ENCODE measurements at places on chromosomes 5 and 9.
A peak's percentile ranks its signal among the peaks of the same experiment; 100 is the strongest.

GRCh38 chr5:6525910-6526309 is 77.3 kb downstream of the UBE2QL1 start:
- DNase-seq = peak; percentile 45

DNA sequence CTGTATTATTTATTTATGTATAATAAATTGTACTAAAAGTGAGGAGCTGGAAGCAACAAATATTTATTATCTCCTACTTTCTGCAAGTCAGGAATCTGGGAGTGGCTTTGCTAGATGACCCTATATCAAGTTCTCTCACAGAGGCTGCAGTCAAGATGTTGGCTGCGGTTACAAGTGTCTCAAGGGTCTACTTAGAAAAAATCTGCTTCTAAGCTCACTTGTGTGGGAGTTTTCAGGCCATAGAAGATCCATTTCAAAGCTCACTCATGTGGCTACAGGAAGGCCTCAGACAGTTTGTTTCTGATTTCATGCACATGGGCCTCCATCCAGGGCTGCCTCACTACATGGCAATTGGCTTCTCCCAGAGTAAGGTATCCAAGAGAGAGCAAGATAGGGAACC is 551.1 kb downstream of the CAAP1 start:
- no peak for DNase-seq

DNA sequence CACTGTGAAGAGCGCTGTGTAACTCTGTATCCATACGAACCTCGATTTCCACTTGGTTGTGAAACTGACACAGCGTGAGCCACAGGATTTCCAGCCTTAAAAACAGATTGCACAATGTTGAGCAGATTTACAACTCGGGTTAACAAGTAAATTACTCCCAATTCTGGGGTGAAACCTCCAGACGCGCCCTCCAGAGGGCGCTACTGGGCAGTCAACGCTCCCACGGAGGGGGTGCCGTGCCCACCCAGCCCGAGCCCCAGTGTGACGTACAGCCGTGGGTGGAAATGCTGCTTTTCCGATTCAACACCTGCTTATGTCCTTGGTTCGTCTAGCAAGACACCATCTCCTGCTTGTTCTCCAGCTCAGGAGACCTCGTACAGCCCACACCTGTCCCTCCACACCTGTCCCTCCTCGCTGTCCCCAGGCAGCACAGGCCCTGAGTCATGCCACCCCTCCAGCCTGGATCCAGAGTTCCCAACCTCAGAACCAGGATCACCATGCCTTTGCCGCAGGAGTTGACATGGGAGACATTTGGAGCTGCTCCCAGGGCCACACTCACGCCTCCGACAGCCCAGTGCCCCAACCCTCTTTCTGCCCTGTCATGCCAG is 34.4 kb upstream of the SLC6A3 start:
- peak; percentile 34 for DNase-seq

GRCh38 chr5:151497391-151498002 is 50.1 kb downstream of the SLC36A1 start:
- no peak for DNase-seq

GRCh38 chr5:36494841-36495601 is 111.4 kb upstream of the SLC1A3 start:
- DNase-seq = no peak

DNA sequence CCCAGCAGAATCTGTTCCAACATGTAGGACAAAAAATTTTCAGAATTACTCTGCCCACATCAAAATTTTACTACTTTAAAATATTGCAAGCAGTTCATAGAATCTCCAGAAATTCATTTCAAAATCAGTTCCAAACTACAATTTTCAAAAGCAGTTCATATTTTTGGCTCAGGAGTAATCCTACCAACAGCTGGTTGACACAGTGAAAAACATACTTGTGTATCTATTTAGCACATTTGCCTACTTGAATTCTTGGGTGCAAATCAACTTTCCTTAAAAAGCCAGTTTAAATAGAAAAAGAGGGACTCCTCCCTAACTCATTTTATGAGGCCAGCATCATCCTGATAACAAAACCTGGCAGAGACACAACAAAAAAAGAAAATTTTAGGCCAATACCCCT is 31.5 kb downstream of the SOX30 start:
- DNase-seq = no peak

DNA sequence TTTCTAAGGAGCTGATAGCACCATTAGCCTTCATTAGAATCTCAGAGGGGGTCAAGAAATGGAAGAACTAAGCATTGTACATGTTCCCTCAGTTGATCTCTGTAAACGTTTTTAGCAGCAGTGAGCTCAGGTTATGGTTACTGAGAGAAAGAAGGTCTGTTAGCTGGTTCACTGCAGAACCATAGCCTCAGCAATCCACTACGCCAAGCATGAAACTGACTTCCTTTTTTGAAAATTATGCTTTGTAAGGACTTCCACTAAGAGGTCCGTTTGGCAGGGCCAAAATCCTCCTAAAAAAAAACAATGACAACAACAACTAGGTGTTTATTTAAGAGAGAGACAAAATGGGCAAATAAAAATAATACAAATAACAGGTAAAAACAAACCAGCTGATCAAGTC is 273.3 kb downstream of the AOPEP start:
- no peak for DNase-seq

- no peak for DNase-seq
These were observed 23.8 kb downstream of the PHAX start for GRCh38 chr5:126624534-126624933.

- no peak for DNase-seq
These were observed 16.5 kb downstream of the CDK20 start for GRCh38 chr9:87957839-87958238.

DNA sequence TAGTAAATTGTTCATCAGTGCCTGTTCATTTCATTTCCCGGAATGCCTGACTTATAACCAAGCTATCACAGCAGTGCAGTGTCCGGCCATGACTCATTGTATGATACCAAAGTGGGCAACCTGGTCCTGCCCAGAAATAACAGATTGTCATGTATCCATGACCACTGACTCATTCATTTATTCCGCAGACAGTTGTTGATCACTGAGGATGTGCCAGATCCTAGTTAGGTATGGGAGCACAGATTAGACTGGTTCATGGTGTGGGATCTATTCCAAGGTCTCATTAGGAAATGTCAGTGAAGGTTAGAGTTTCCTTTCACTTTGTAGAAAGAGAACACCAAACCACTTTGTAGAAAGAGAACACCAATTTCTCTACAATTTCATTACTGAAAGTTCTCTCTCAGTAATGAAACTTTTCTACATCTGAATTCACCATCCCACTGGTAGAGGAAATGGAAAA is 8.7 kb downstream of the NREP start:
- no peak for DNase-seq

DNA sequence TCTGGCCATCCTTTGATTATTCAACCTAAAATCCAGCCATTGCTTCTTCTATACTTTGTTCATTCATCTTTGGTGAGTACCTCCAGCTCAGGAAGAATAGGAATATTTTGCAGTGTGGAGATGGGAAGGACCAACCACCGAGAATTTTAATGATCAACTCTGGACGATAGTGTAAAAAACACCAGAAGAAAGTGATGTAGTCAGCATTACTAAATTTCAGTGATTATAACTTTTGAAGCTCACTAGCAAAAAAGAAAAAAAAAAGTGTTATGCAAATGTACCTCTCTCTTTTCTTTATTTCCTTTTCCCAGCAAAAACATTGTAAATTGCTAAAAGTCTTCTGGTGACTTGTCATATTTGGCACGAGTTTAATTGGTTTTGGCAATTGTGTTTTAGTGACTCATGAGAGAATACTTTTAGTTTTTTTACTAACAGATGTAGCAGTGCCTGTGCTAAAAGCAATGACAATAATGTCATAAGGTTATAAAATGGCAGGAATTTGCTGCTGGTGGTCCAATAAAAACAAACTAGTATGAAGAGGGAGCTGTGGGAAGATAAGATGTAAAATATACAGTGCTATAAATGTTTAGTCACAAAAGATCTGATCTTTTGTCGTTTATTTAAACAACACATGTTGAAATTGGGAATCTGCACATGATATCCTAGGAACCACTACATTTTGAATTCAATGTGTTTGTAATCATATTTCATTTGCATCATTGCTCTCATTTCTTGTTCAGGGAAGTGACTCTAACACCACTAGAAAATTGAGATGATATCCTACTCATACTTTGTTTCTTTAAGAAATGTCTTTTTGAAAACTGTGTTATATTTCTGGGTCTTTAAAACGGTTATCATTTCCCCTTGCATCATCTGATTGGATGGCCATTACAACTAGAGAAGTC is 81.3 kb upstream of the ERCC6L2 start:
- no peak for DNase-seq

- no peak for DNase-seq
These were observed 164.2 kb upstream of the PTGER4 start for GRCh38 chr5:40515476-40515875.

DNA sequence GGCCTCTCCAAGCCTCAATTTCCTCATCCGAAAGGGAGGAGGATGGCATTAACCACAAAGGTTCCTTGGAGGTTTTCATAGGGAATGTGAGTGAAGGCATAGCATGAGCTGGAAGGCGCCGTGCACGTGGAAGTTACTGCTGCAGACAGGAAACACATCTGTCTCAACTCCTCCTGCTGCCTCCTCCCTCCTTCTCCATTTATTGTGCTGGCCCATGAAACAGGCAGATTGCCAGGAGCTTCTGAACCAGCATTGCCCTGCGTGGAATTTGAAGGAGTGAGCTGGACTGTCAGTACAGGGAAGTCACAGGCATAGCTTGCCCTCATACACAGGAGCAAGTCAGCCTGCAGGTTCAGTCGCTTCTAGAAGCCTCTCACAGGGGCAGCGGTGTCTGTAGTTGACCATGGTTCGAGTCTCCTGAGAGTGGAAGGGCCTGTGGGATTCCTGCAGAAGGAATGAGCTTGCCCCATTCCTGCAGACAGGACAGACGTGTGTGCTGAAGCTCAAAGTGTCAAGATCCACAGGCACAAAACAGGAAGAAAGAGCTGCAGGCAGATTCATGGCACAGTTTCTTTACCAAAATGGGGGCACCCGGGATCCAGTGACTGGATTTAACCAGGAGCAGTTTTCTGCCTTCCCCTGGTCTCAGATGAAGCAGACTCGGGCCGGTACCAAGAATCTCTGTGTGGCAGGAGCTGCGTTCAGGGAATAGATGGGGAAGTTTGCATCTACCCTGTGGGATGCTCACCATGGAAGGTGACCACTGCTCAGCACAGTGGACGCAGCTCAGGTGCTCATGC is 48.7 kb upstream of the CTSL start:
- DNase-seq = no peak

DNA sequence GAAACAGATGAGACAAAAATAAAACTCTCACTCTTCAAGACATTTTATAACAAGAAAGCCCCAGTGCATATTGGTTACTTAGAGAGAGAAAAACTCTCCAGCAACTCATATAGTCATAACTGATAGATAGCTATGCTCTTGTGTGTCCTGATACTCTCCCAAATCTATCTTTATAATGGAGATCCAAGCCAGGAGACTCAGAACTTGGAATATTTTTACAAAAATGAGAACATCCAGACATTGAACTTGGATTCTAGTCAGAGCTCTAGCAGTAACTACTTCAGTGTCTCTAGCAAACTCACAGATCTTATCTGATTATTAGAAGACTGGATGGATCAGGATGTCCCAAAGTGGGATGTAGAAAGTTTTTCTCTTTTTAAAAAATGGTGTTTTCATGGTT is 412.7 kb upstream of the BRINP1 start:
- DNase-seq = no peak

DNA sequence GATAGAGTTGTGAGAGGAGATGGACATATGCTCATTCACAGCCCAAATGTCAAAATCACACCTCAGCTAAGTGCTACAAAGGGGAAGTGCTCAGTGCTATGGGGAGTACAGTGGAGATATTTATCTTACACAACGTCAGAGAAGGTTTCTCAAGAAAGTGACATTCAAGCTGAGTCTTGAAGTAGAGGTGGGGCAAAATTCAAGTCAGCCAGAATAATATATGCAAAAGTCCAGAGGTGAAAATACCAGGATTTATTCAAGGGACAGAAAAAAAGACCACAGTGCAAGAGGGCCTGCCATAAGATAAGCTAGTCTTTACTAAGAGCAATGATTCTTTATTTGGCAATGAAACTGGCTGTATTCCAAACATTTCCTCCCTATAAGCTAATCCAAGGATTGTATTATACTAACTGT is 327.8 kb upstream of the PIK3R1 start:
- no peak for DNase-seq

GRCh38 chr9:86324308-86324707 is 29.9 kb downstream of the TUT7 start:
- no peak for DNase-seq

DNA sequence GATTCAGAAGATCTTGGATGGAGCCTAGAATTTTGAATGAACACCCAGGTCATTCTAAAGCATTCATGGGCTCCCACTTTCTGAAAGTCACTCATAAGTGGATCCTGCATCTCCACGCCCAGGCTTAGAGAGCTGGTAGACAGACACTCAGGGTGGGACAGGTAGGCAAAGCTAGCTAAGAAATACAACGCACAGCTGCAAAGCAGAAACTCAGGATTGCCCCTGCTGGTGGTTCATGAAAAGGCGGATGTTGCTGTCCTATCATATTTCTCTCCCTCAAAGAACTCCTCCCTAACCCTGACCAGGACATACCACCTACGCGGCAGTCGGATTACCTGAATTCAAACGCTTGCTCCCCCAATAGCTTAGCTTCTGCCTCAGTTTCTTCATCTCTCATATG is 226.5 kb downstream of the GLIS3 start:
- DNase-seq = no peak

GRCh38 chr5:98570661-98571191 is 202.7 kb upstream of the RGMB start:
- peak; percentile 30 for DNase-seq

DNA sequence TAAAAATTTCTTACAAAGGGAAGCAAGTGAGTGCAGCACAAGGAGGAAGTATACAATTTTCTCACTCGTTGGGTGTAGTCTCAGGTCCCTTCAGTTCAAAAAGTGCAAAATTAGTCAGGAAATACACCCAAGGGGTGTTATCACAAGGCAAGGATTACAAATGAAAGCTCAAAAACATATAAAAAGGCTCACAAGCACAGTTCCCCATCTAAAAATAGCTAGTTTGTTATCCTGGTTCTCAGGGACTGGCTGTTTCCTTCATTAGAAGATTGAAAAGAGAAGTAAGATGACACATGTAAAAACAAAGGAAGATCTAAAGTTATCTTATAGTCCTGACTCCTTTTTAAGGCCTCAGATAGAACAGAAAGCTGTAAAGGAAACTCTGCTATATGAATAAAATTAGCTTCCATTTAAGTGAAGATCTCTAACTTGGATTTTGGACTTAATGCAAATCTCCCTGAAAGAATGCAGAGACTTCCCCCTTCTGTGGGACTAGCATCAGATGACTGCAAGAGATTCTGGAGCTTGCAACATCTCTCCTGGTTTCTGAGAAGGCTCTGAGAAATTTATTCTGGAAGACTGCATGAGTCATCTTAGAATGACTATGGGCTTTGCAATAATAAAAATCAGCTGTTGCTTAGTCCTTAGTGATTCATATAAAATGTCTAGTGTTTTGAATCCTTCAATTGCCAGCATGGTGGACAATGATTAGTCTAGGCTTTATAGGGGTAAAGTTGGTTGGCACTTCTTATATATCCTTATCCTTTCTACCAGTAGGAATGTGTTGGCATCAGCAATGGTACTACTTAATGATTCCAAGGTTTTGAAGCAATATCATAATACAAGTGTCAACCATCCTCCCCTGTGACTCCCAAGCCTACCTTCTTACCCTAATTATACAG is 25.4 kb downstream of the DAB2 start:
- DNase-seq = no peak

GRCh38 chr5:153402550-153402949 is 87.9 kb upstream of the GRIA1 start:
- no peak for DNase-seq

Data from neural crest cell (in vitro differentiated cells).